Renal cortical epithelial cell (primary cell): ENCODE measurements at places on chromosomes 2 and 18.

- no peak for DNase-seq
Measured at GRCh38 chr2:197131558-197131855, 179.1 kb downstream of the ANKRD44 start.

DNA sequence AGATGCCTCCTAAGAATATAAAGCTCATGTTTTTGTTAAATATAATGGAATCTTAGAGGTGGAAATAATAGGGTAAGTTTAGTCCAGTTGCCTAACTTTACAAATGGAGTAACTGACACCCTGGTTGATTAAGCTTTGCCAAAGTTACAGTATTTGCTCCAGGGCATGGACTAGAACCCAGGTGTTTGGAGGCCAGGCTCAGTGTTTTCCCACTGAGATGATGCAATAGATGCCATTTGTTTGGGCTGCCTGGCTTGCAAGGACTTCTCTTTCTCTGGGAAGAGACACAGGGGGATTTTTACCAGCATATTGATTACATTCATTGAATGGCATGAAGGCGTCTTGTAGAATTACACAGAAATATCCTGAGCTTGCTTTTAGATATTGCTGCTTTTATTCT, 397.8 kb downstream of the SLC4A3 start:
- DNase-seq, result peak; percentile 36

GRCh38 chr2:223082706-223083105, 30.7 kb downstream of the KCNE4 start:
- DNase-seq, result no peak

DNA sequence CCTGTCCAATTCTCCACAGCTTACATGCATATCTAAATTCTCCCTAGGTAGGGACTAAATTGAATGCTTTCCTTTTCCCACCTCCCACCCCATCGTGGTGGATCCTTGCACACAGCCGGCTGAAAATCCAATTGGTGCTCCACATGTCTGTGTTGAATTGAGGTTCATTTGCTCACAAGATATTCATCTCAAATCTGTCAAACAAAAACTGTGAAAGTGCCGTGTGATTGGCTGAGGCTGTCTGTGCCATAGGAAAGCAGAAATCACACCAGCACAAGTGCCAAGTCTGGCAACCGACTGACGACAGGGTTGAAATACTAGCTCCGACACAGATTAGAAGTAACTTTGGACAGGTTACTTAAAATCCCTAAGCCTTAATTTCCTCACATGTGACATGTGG, 823.3 kb downstream of the TDRD15 start:
- no peak for DNase-seq

GRCh38 chr2:192183296-192183695, 11.4 kb downstream of the TMEFF2 start:
- no peak for DNase-seq

- DNase-seq, result no peak
Measured at GRCh38 chr2:144524118-144525009, 4.4 kb upstream of the ZEB2 start.

GRCh38 chr2:238159661-238160205, 963 bp downstream of the ERFE start:
- DNase-seq, result no peak

- no peak for DNase-seq
Measured at GRCh38 chr18:47912794-47913585, 17.5 kb downstream of the SMAD2 start.

DNA sequence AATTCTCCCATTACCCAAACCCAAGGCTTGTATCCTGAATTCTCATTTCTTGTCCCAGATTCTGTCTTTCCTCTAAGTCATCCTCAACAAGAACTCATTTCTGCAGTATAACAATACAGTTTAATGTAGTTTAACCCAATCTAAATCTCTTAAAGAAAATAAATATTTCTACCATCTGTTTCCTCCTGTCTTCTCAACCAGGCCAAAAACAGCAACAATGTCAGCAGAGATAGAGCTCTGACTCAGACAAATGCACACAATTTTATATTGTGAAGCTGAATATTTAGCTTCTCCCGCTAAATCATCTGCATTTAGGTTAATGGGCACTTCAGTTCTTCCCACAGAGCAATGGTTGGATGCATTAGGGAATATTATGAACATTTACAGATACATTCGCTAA, 35.7 kb upstream of the KYNU start:
- DNase-seq, result no peak

- DNase-seq, result peak; percentile 6
Measured at GRCh38 chr2:224691563-224691962, 24.6 kb downstream of the CCDC195 start.

GRCh38 chr2:81872006-81872405, 1567.5 kb upstream of the LRRTM1 start:
- DNase-seq, result peak; percentile 58

- DNase-seq, result no peak
Measured at GRCh38 chr2:12316476-12316875, 400.3 kb upstream of the TRIB2 start.

DNA sequence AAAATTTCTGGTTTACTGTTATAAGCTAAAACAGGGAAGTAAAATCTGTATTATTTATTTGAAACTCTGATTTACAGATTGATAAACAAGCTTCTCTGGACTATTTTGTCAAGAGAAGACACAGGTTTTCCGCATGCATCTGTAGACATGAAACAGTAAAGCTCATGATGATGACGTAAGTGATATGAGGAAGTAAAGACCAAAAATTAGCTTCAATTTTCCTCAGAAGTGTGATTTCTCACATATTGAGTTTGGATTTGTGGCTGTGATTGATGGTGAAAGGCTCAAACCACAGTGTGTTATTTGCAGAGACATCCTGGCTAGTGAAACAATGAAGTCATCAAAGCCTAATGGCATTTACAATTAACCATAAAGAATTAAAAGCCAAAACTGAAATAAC, 12.6 kb upstream of the LONRF2 start:
- DNase-seq, result no peak

DNA sequence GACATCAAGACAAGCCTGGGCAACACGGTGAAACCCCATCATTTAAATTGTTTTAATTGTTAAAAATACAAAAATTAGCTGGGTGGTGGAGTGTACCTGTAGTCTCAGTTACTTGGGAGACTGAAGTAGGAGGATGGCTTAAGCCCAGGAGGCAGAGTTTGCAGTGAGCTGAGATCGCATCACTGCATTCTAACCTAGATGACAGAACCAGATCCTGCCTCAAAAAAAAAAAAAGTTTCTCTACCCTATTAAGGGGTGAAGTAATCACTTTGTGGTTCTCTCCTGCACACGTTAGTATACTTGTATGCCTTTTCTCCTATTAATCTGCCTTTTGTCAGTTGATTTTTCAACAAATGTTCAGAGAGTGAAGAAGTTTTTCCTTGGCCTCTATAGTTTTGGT, 18.1 kb upstream of the PUM2 start:
- DNase-seq, result no peak

- DNase-seq, result no peak
Measured at GRCh38 chr18:25147877-25148488, 204.0 kb downstream of the ZNF521 start.

DNA sequence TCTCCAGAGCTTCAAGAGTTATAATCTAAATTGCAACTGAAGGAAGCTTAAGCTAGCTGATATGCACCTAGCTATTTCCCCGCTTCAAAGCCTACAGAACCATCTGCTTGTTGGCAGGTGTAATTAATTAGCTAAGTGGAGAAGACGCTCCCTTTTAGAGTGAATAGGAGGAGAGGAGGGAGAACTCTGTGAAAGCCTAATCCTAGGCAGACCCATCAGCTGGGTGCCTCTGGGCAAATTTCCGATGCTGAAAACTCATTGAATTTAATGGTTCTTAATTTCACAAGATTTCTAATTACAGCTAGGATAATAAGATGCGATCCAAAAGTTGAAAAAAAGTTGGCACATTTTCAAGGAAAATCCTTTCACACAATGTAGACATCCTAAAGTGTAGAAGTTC, 735.9 kb downstream of the ERBB4 start:
- DNase-seq, result no peak

DNA sequence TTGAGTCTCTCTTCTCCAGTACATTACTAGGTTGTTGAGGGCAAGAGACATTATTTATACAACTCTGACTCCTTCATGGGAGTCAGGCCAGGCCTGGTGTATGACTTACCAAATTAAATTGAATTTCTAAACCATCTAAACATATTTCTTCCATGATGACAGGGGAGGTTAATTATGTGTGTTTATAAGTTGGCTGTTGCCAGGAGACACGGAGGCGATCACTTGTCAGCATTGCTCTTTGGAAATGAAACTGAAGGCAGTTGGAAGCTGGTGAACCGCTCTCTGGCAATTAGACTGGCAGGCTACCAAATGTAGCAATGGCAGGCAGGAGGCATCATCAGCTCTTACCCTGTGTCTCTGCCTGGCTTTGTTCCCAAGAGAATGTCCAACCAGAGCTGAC, 241.4 kb downstream of the KCNS3 start:
- peak; percentile 17 for DNase-seq

GRCh38 chr2:24632172-24632571, 141.1 kb downstream of the NCOA1 start:
- DNase-seq, result no peak

DNA sequence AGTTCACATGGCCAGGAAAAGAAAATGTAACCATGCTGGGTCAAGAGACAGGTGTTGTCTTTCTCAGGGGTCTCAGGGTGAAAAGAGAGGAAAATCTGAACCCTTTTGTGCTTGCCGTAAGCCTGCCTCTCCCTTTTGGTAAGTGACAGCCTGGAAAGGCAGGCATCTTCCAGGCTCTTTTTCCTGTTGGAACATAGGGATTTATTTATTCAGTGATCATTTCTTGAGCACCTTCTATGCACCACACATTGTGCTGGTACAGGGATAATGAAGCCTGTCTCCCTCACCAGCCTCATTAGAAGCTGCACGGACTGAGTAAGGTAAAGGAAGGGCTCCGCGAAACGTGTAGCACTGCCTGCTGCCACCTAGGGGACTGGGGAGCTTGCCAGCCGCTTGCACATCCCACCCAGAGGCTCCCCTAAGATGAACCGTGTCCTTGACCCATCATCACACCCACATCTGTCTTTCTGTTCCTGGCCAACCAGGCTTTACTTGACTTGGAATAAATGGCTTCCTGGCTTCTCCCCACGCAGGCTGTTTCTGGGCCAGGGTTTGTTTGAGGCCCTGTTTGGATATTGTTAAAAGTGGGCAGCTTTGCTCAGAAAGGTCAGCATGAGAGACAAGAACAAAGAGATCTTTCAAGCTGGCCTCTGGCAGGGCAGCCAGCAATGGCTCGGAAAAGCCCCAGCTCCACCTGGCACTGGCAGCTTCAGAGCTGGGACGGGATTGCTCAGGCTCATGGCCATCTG, 73.3 kb upstream of the MCFD2 start:
- no peak for DNase-seq

DNA sequence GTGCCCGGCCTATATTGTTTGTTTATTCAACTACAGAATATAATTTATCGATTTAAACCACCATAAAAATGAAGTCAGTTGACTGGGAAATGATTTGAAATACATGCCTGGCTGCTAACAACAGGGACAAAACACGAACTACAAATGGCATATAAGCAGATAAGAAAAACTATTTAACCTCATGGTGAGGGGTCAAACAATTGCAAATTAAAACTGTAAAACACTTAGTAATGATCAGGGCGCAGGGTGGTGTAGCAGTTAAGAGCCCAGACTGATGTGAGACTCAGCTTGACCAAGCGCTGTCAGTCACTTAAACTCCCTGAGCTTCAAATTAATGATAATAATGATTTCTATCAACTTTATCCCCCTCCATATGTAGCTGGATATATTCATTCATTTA, 6.7 kb downstream of the MTHFD2 start:
- DNase-seq, result no peak

DNA sequence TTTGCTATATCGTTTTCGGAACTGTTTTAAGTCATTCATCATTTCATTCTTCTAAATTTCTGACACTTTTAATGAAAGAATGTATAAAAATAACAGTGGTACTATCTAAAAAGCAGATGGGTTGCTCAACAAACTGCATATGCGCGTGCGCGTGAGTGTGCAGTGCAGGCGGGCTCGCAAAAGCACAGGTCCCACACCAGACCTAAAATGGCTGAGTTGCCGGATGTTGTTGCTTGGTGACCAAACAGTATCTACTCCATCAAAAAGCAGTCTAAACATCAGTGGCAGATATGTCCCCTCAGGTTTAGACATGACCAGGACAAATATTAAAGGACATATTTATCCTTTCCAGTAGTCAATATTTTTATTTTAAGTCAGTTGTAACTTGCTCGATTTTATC, 5.1 kb downstream of the NOL4 start:
- no peak for DNase-seq

DNA sequence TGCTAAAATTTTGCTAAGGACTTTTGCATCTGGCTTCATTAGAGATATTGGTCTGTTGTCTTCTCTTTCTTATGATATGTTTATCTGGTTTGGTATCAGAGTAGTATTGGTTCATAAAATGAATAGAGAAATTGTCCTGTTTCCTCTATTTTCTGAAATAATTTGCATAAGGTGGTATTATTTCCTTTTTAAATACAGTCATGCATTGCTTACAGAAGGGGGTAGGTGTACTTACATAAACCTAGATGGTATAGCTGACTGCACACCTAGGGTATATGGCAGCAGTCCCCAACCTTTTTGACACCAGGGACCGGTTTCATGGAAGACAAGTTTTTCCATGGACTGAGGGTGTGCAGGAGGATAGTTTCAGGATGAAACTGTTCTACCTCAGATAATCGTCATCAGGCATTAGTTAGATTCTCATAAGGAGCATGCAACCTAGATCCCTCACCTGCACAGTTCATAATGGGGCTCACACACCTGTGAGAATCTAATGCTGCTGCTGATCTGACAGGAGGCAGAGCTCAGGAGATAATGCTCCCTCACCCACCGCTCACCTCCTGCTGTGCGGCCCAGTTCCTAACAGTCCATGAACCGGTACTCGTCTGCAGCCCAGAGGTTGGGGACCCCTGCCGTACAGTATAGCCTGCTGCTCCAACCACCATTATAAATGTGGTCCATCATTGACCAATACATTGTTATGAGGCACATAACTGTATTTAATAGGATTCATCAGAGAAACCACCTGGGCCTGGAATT, 189.2 kb downstream of the FAM210A start:
- DNase-seq, result no peak

DNA sequence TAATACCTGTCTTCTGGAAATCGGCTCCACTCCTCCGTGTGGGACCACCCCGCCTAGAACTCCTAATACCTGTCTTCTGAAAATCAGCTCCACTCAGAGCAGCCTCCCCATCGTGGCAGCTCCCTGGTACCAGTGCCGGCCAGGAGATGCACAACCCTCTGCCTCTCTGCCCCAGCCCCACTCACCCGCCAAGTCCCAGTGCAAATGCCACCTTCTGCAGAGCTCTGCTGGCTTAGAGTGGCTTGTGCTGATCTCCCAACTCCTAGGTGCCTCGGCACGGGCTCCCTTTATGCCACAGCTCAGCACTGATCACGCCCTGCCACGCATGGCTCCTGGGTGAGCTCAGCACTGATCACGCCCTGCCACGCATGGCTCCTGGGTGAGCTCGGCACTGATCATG, 258.5 kb downstream of the HDAC4 start:
- DNase-seq, result no peak
